A549 treated with AZD2906 at 1 μM for 4 hours (cell line): ENCODE measurements at places on chromosomes 3 and 15. TPM values are rescaled to one million over a fixed set of nuclear protein-coding genes. Genes with fewer than 3 reads are reported as not detected.

TTLL13 gene
- total RNA-seq: 0.03 to 0.57 TPM (median 0.12 TPM) in 5 replicates

SLC24A5 gene
- total RNA-seq: not detected in 5 replicates

PP2D1 gene
- not detected in 5 replicates for total RNA-seq

ASB14 gene
- not detected in 5 replicates for total RNA-seq

NR2E3 gene
- total RNA-seq: 0.16 to 0.34 TPM (median 0.21 TPM) in 5 replicates
